GM13976 (cell line): ENCODE measurements at places on chromosomes 7 and 10.

- DNase-seq, result no peak
Measured at GRCh38 chr7:17931069-17931468, 9.2 kb downstream of the SNX13 start.

DNA sequence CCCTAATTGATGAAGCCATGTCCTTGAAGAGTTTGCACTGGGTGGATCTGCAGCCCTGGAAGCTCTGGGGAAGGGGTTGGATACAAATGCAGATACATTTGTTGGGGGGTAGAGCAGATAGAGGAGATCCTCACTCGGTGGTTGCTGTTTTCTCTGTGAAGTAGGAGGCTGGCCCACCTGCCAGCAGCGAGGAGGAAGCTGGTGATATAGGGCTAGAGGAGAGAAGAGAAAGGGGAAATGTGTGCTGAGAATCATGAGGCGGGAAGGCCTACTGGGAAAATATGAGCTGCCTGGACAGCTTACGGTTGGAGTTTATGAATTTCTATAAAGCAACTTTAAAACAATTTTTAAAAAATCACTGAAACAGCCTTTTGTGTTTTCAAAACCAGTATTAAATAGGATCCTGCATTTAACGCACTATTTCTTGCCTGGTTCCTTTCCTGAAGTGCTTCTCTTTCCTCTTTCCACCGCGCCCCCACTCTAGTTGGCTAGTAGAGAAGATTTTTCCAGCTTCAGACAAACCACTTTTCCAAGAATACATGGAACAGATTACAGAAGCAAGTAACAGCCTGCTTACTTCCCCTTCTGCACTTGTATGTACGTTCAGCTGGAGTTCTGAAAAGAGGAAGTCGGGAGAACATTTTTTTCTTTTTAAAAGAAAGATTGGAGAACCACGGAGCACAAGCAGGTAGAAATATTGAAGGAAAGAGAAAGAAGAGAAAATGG, 100.6 kb upstream of the GLCCI1 start:
- no peak for DNase-seq

DNA sequence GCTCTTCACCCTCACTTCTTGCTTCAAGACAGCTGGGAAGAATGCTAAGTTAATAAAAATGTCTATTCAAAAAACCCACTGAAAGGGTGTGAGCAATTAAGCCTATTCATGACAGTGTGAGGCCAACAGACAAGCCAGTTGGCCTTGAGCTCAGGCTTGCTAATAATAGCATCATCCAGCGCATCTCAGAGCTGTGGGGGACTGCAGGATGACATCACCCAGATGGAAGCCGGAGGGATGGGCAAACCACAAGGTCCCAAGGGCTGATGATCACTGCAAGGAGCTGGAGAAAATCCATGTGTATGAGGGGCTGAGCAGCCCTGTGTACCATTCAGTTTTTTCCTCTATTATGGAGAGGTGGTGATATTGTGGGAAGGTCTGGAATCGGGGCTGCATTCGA, 770.4 kb downstream of the TNS3 start:
- DNase-seq, result no peak

DNA sequence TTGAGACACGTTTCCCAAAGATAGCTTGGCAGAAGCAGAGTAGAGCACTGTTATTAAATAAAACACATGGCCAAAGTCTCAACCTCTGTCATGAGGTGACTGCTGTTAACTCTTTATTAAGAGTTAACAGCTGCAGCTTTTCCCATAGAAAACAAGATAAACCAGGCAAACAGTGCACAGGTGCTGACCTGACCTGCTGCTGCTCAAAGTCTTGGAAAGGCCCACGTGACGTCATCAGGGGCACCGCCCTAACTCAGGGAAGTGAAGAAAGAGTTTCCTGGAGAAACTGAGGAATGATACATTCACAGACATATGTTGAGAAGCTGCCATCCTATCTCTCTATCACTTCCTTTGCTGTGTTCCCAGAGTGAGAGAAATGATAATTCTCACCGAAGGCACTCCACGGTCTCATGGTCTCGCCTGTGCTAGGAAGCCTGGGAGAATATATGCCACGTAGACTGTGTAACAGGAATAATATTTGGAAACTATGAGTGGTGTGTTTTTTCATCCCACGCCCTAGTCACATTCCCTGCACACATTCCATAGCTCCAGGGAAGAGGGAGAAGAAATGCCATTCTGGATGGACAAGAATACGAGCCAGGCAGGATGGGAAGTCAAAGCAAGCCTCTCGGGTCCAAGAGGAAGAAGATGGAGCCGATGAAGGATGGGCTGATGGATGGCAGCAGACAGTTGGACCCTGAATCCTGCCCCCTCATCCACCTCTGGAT, 146.2 kb upstream of the NFE2L3 start:
- no peak for DNase-seq

- peak; percentile 70 for DNase-seq
Measured at GRCh38 chr7:131859147-131859821, 302.9 kb upstream of the PODXL start.
